ENCODE measurements at places on chromosomes 12 and 14.

- DNase-seq: no peak
Observed at GRCh38 chr12:51295651-51296050, 25.4 kb upstream of the SMAGP start.

GRCh38 chr14:71834284-71835204 lies 97.7 kb upstream of the RGS6 start:
- no peak for DNase-seq

DNA sequence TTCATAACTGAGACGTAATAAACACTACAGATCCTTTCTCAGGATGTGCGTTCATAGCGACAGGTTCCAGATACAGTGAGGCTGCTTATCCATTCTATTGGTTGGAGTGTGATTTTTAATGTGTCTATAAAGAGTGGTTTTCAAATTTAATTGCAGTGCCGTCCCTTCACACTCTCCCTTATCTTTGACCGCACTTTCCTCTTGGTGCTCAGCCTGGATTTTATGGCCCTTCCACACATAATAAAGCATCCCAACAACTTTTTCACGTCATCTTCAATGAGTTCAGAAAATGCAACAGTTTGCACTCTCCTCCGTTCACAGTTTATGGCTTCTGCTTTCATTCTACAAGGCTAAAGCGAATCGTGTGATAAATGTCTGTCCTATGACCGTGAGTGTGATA lies 1209.9 kb downstream of the BCL11B start:
- DNase-seq: no peak

- no peak for DNase-seq
Observed at GRCh38 chr14:100532154-100532861, 54.9 kb downstream of the BEGAIN start.

All from HepG2 (cell line).